ENCODE measurements at places on chromosomes 3 and 15.

DNA sequence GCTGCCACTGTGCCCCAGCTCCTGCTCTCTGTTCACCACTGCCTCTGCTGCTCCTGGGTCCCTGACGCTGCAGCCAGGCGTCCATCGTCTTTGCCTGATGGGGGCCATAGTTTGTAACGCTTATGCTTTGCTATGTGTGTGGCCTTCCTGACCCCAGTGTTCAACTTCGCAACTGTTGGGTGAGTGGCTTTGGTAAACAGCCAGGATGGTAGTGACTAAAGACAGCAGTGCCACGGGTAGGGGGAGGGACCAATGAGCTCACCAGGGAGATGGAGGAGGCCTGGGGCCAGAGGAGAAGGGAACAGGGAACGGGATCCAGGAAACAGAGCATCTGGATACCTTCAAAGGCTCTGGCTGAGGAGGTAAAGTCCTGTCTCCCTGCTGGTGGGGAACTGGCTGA lies 75.9 kb upstream of the ALDH1L1 start:
- no peak for DNase-seq

DNA sequence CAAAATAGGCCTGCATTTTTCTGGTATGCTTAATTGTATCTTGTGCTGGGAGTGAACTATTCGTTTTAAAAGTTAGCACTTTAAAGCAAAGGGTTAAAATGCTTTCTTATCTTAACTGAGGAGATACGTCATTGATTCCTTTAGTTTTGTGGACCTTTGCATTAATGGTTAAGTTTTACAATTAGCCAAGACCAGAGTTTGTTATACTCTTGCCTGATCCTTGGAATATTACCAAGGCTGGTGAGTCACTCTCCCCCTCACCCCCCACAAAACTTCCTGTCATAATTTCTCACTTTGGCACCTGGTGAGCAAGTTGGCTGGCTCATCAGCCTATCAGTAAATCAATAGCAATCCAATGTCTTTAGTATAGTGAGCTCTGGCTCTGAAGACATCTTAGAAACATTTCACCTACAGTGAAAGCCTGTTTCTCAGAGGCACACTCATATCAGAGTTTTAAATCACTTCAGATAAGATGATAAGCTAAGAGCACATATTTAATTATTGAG lies 26.7 kb downstream of the SLC2A2 start:
- no peak for DNase-seq

GRCh38 chr3:172939651-172940293 lies 189.2 kb downstream of the ECT2 start:
- no peak for DNase-seq

DNA sequence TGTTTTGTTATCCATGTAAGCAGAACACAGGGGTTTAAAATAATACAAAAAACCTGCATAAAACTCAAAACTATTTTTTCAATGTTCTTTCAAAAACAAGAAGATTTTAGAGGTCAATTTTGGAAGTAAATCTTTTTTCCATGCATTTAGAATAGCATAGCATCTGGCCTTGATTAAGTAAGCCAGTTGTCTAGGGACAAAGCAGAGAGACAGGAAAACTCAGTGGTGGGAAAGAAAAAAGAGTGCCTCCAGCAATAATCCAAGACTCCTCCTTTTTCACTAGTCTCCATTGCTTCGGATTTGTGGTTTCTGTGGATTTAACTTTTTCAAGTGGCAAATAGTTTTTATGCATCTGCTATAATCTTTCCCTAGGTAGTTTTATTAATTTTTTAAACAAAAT lies 88.9 kb downstream of the SUCNR1 start:
- no peak for DNase-seq

DNA sequence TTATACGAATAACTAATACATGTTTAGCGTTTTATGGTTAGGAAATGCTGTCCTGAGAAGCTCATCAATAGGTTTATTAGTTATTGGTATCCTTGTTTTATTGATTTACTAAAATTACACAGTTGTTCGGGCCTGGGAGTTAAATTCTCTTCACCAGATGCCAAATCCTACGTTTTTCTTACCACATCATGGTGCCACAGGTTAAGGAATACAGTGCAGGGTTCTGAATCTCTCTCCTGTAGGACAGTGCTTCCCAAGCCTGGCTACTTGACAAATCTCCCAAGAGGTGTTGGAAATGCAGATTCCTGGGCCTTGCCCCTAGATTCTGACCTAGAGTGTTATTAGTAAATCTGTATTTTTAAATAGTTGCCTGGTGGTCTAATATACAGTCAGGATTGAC lies 273.4 kb upstream of the LRRFIP2 start:
- DNase-seq = no peak

DNA sequence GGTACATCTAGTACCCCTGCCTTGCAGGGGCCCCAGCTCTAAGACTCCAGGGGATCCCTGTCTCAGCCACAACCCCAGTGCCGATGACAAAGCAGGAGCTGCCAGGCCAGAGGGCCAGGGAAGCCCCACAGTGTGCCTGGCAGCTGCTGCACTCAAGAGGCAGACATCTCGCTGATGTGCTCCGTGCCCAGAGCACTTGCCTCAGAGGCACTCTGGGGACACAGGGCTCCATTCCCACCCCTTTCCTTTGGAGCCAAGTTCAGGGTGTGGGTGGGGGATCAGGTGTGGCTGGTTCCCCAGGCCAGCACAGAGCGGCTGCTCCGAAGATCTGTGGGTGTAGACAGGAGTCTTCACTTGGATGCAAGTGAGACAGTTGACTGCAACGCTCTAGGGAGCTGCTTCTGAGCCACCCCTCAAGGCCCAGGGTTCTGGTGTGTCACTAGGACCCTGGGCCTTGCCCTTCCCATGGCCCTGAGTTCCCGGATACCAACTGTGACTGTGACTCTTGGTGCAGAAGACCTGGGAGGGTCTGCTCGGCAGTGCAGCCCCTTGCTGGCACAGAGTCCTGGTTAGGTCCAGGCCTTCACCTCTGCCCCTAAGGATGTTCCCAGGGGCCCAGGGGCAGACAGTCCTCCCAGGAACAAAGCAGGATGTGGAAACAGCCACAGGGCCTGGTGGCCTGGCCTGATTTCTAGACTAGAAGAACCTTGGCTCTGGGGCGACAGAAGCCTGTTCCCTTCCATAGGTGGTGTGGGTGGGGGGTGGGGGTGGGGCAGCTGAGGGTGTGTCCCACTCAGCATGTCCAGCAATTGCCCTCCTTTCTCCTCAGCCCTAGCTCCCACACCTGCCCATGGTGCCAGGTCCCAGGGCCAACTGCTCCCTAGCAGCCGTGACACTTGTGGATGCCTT lies 2.5 kb downstream of the NT5DC2 start:
- no peak for DNase-seq

- no peak for DNase-seq
Measured at GRCh38 chr3:143209715-143210059, 90.1 kb downstream of the CHST2 start.

DNA sequence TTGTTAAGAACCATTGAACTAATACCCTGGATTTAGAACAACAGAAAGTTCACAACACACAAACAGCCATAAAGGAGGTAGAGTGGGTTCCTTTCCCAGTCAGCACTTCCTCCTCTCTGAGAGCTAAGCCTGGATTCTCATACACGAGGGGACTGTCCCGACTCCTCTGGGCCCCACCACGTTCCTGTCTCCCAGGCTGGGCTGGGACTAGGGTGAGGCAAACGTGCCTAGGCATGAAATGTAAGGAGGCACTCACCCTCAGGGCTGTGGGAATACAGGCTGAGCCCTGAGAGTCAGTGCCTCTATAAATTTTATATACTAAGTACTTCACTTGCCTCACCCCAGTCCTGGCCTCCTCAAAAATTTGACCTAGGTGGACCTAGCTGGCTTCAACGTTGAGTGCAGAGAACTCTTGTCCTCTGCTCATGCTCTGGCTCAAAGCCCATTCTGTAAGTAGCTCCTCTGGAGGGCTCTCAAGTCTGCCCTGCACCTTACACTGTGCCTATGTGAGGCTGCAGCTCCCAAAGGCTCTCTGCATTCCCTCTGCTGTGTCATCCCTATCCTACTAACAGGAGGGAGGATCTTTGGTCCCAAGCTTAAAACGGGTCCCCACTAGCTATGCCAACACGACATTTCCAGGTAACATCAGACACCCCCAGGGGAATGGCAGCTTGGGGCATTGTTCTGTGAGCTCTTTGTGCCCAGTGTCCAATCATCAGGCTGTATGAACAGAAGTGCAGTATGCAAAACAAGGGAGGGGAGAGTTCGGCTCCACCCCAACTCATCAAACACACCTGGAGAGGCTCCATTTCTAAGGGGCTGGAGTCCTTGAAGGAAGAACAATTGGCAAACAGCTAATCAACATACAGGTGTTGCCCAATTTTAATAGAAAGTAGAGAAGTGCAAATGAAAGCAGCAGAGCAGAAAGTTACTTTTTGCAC lies 233.2 kb downstream of the RPLP1 start:
- no peak for DNase-seq

DNA sequence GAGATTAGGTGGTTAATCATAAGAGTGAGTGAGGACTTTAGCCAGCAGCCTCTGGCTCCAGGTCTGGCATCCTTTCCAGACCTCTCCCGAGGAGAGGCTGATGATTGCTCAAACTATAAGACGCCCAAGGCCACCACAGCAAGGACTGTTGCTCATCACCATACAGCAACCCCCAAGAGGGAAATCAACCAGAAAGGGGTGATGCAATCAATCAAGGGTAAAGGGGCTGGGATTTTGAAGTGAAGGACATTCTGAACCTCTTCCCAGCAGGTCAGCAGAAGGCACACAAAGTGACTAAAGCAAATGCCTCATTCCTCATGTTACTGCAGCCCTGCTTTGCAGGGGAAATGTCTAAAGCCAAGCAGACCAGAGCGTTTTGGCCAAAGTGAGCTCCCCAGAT lies 247.3 kb upstream of the IGF1R start:
- DNase-seq = no peak

DNA sequence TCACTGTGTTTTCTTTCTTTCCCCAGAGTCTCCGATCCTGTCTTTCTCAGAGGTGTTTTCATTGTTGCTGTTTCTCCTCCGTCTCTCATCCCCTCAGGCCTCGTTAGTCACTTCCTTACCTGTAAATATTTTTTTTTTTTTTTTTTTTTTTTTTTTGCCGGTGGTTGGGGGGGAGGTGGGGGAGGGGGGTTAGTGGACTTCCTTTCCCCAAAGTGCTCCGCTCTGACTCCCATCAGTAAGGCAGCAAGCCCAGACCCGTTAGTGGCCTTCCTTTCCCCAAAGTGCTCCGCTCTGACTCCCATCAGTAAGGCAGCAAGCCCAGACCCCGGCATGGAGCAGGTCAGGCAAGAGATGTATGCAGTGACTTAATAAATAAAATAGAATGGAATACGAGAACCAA lies 97.1 kb upstream of the TNFAIP8L3 start:
- DNase-seq = no peak

- no peak for DNase-seq
Measured at GRCh38 chr3:50411229-50411628, 51.9 kb upstream of the TMEM115 start.

Measured in Jurkat, Clone E6-1 (cell line).